Keratinocyte (primary cell): ENCODE measurements at places on chromosomes 7 and 10. TPM values are rescaled to one million over a fixed set of nuclear protein-coding genes. Genes with fewer than 3 reads are reported as not detected.
A peak's percentile ranks its signal among the peaks of the same experiment; 100 is the strongest.

The VSTM4 gene
- polyA plus RNA-seq = not detected in 3 replicates

DNA sequence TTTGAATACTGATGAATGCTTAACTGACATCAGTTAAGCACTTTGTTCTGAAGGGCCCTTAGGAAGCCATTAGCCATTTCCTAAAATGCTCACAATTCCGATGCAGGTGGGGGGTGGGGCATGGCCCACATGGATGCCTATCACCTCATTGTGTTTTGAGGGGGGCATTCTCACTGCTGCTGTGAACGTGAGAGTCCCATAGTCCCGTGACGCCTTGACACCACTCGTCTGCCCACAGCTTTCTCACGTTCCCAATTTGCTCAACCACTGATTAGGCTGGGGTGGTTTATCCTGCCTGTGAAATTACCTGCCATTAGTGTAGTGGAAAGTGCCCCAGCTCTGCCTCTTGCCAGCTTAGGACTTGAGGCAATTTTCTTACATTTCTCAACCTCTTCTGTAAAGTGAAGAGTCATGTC is 31.9 kb downstream of the DUSP5 start:
- peak overlapping the region; percentile 44 for H3K27ac ChIP-seq
- no peaks in the 10 kb centered on the region for H3K36me3 ChIP-seq
- H3K4me3 ChIP-seq = no peak overlapping the region

GRCh38 chr10:129662426-129662825 is 195.4 kb downstream of the MGMT start:
- no peaks in the 10 kb centered on the region for H3K27me3 ChIP-seq

DNA sequence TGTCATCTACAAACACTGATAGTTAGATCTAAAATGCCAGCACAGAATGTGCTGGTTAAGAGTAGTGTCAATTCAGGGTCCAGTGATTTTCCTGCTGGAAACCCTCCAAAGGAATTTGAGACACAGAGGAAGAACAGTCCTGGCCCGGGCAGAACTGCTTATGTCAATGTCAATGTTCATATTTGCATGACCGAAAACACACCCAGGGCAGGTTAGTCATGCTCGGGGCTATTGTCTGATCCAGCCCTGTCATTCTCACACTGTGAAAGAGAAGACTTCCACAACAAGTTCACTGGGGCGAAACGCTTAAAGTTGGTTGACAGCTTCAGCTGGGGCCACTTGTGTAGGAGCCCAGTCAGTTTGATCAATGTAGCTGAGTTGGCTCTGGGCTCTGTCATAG is 139.3 kb downstream of the C1GALT1 start:
- no peak overlapping the region for H3K4me3 ChIP-seq
- H3K4me1 ChIP-seq = peaks cover 7% of the 10 kb centered on the region
- DNase-seq = no peak
- no peaks in the 10 kb centered on the region for H3K27me3 ChIP-seq

The PROSER2 gene
- 7.3 to 13.0 TPM (median 10.2 TPM) in 3 replicates for polyA plus RNA-seq

DNA sequence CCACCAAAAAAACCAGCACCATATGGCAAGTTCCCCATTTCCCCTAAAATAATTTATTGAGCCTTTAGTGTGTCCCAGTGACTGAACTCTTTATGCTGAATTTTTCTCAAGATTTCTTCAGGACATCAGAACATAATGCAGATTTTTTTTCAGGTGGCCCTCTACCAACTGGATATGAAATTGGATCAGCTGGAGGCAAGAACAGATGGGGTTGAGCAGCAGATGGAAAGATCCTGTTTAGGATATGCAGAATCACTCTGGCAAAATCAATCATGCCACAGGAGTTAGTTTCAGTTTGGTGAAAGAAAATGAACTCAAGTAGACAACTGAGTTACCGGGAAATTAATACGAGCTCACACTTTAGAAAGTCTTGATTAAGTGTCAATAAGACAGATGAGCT is 761.5 kb upstream of the C7orf33 start:
- H3K36me3 ChIP-seq = no peaks in the 10 kb centered on the region
- H3K27ac ChIP-seq = no peak overlapping the region
- no peaks in the 10 kb centered on the region for H3K4me1 ChIP-seq
- H3K4me3 ChIP-seq = no peak overlapping the region

GRCh38 chr10:24981161-24981710 is 28.8 kb upstream of the PRTFDC1 start:
- H3K4me1 ChIP-seq = no peaks in the 10 kb centered on the region
- no peak for DNase-seq
- no peaks in the 10 kb centered on the region for H3K27me3 ChIP-seq
- no peak overlapping the region for H3K4me3 ChIP-seq
- H3K27ac ChIP-seq = no peak overlapping the region
- H3K36me3 ChIP-seq = no peaks in the 10 kb centered on the region

The ARHGAP22 gene
- polyA plus RNA-seq = 4.9 to 8.7 TPM (median 6.4 TPM) in 3 replicates

GRCh38 chr10:78301891-78302738 is 268.5 kb downstream of the RPS24 start:
- no peak overlapping the region for H3K27ac ChIP-seq
- H3K4me3 ChIP-seq = no peak overlapping the region
- peaks cover 15% of the 10 kb centered on the region for H3K27me3 ChIP-seq
- no peak for DNase-seq
- H3K36me3 ChIP-seq = no peaks in the 10 kb centered on the region

The CDHR1 gene
- 1.4 to 5.7 TPM (median 5.2 TPM) in 3 replicates for polyA plus RNA-seq

The ELOVL3 gene
- 0.10 to 0.42 TPM (median 0.26 TPM) in 3 replicates for polyA plus RNA-seq

The GNGT1 gene
- not detected in 3 replicates for polyA plus RNA-seq

- H3K4me1 ChIP-seq = no peaks in the 10 kb centered on the region
- H3K27ac ChIP-seq = no peak overlapping the region
- H3K4me3 ChIP-seq = no peak overlapping the region
- no peaks in the 10 kb centered on the region for H3K36me3 ChIP-seq
- H3K27me3 ChIP-seq = no peaks in the 10 kb centered on the region
Observed at GRCh38 chr10:108036265-108036664, 871.8 kb upstream of the SORCS1 start.

The CASTOR2 gene
- polyA plus RNA-seq = 0.75 to 3.3 TPM (median 1.3 TPM) in 3 replicates

The GFRA1 gene
- 0.01 TPM in 1 of 3 replicates, not detected in the others for polyA plus RNA-seq

GRCh38 chr7:130242198-130243014 is 24.3 kb upstream of the CPA2 start:
- no peaks in the 10 kb centered on the region for H3K36me3 ChIP-seq
- no peak overlapping the region for H3K4me3 ChIP-seq
- DNase-seq = peak; percentile 91
- H3K27ac ChIP-seq = peak overlapping the region; percentile 51
- H3K27me3 ChIP-seq = no peaks in the 10 kb centered on the region

- no peak for DNase-seq
- H3K4me3 ChIP-seq = no peak overlapping the region
- H3K27ac ChIP-seq = no peak overlapping the region
- H3K27me3 ChIP-seq = peaks cover 5% of the 10 kb centered on the region
- no peaks in the 10 kb centered on the region for H3K4me1 ChIP-seq
- H3K36me3 ChIP-seq = no peaks in the 10 kb centered on the region
Observed at GRCh38 chr7:42736931-42737330, 174.9 kb downstream of the C7orf25 start.

DNA sequence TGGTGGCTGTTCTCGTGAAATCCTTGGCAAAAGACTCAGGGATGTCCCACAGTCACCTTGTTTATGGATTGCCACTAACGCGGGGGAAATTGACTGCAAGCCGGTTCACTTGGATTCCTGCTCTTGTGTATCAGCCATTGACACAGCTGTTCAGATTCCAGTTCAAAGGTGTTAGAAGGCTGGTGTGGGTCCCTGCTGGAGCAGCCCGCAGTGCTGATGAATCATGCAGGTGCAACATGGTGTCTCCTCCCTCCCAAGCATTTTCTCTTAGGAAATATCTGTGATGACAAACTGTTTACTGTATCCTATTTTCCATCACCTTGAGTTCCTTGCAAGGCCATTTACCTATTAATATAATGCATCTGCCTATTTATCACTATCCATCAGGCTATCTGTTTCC is 170.1 kb downstream of the GATA3 start:
- no peak overlapping the region for H3K4me3 ChIP-seq
- H3K27ac ChIP-seq = no peak overlapping the region
- H3K27me3 ChIP-seq = no peaks in the 10 kb centered on the region
- DNase-seq = peak; percentile 15
- no peaks in the 10 kb centered on the region for H3K36me3 ChIP-seq
- H3K4me1 ChIP-seq = peaks cover 9% of the 10 kb centered on the region

The COL17A1 gene
- 2,386 to 3,374 TPM (median 2,587 TPM) in 3 replicates for polyA plus RNA-seq

DNA sequence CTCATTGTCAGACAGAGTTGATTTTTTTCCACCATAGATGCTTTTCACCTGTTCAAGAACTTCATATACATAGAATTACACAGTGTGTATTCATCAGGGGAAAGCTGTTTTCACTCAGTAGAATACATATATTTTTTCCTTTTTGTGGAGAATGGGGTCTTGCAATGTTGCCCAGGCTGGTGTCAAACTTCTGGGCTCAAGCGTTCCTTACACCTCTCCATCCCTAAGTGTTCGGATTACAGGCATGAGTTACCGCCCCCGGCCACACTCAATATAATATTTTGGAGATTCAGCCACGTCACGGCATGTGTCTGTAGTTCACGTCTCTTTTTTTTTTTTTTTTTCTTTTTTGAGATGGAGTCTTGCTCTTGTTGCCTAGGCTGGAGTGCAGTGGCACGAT is 7.5 kb upstream of the SMC3 start:
- H3K27me3 ChIP-seq = no peaks in the 10 kb centered on the region
- H3K27ac ChIP-seq = no peak overlapping the region
- DNase-seq = no peak
- H3K4me3 ChIP-seq = no peak overlapping the region

The VWDE gene
- polyA plus RNA-seq = 0.01 to 0.15 TPM (median 0.01 TPM) in 3 replicates

DNA sequence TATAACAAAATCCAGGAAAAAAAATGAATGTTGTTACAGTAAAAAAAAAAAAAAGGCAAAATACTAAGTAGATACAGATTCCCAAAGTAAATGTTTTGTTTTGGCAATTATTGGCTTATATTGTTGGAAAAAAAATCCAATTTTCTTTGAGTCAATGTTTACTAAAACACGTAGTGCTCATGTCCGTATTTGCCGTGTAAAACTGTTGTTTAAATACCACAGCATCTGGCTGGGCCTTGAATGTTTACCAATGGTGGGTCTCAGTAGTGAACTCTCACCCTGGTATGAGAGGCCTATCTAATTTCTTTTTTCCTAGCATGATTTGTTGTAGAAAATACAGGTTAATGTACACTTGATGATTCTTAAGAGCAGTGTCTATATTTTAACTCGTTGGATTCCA is 41.4 kb upstream of the SLC26A5 start:
- no peak for DNase-seq
- no peaks in the 10 kb centered on the region for H3K27me3 ChIP-seq
- no peak overlapping the region for H3K27ac ChIP-seq
- no peaks in the 10 kb centered on the region for H3K36me3 ChIP-seq
- H3K4me3 ChIP-seq = no peak overlapping the region
- no peaks in the 10 kb centered on the region for H3K4me1 ChIP-seq

- H3K4me3 ChIP-seq = peak within 1 kb of the TSS; percentile 78
- no peaks in the 10 kb centered on the region for H3K27me3 ChIP-seq
- H3K27ac ChIP-seq = peak within 1 kb of the TSS; percentile 60
- no peaks in the 10 kb centered on the region for H3K36me3 ChIP-seq
- H3K4me1 ChIP-seq = peaks cover 14% of the 10 kb centered on the region
Observed at GRCh38 chr7:94509264-94509886, at the start of gene CASD1. Gene CASD1 (plus strand): TSS chr7:94509809. CDS start chr7:94510085, 276 bp downstream.

DNA sequence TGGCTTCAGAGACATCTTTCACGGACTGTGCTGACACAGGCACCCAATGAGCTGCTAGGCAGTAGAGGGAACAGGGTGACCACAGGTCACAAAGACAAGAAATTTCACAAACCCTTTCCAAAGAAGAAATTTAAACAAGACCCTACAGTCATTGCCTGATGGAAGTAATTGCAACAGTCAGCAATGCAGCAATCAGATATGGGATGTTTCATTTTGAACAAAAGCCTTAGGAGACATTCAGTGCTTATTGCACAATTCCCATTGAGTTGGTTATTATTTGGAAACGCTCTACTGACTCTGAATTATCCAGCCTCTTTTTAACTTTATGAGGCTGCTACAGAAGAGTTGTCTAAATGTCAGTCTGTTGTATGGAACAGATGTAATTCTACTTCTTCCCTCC is 85.5 kb downstream of the ETV1 start:
- no peak overlapping the region for H3K4me3 ChIP-seq
- no peaks in the 10 kb centered on the region for H3K36me3 ChIP-seq
- no peak for DNase-seq
- H3K4me1 ChIP-seq = no peaks in the 10 kb centered on the region
- no peaks in the 10 kb centered on the region for H3K27me3 ChIP-seq
- no peak overlapping the region for H3K27ac ChIP-seq

DNA sequence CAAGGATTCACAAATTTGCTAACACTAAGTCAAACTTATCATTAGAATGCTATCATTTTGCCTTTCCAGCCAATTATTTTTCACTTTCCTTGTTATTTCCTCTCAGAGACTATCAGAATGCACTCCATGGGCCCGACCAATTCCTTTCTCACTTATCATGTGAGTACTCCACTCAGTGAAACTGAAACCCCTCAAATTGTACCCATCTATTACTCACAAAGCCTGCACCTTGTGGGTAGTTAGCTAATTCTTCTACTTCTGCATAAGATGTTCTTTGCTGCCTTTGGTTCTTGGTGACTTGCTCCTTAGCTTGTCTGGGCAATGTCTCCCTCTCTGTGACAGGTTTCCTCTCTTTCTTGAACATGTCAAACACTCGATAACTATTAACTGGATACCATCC is 35.2 kb upstream of the MBL2 start:
- DNase-seq = no peak
- H3K4me1 ChIP-seq = no peaks in the 10 kb centered on the region
- H3K27ac ChIP-seq = no peak overlapping the region
- no peaks in the 10 kb centered on the region for H3K36me3 ChIP-seq

GRCh38 chr7:128039544-128039953 is 8.3 kb upstream of the LRRC4 start:
- peaks cover 3% of the 10 kb centered on the region for H3K4me1 ChIP-seq
- DNase-seq = no peak
- no peak overlapping the region for H3K4me3 ChIP-seq
- no peaks in the 10 kb centered on the region for H3K27me3 ChIP-seq

GRCh38 chr7:1665549-1666316 is 4.3 kb upstream of the ELFN1 start:
- H3K27me3 ChIP-seq = peaks cover 72% of the 10 kb centered on the region
- H3K36me3 ChIP-seq = no peaks in the 10 kb centered on the region
- no peak overlapping the region for H3K4me3 ChIP-seq
- peaks cover 2% of the 10 kb centered on the region for H3K4me1 ChIP-seq
- DNase-seq = no peak
- H3K27ac ChIP-seq = no peak overlapping the region

GRCh38 chr10:3891396-3891795 is 106.4 kb upstream of the KLF6 start:
- no peaks in the 10 kb centered on the region for H3K27me3 ChIP-seq
- H3K4me1 ChIP-seq = peaks cover 50% of the 10 kb centered on the region
- H3K27ac ChIP-seq = no peak overlapping the region
- no peak for DNase-seq

GRCh38 chr7:55517191-55517633 is 55.1 kb downstream of the VOPP1 start:
- no peaks in the 10 kb centered on the region for H3K27me3 ChIP-seq
- DNase-seq = no peak
- H3K4me1 ChIP-seq = no peaks in the 10 kb centered on the region
- peaks cover 22% of the 10 kb centered on the region for H3K36me3 ChIP-seq
